Daoy (cell line): ENCODE measurements at places on chromosomes 2 and 18. TPM values are rescaled to one million over a fixed set of nuclear protein-coding genes. Genes with fewer than 3 reads are reported as not detected.

DNA sequence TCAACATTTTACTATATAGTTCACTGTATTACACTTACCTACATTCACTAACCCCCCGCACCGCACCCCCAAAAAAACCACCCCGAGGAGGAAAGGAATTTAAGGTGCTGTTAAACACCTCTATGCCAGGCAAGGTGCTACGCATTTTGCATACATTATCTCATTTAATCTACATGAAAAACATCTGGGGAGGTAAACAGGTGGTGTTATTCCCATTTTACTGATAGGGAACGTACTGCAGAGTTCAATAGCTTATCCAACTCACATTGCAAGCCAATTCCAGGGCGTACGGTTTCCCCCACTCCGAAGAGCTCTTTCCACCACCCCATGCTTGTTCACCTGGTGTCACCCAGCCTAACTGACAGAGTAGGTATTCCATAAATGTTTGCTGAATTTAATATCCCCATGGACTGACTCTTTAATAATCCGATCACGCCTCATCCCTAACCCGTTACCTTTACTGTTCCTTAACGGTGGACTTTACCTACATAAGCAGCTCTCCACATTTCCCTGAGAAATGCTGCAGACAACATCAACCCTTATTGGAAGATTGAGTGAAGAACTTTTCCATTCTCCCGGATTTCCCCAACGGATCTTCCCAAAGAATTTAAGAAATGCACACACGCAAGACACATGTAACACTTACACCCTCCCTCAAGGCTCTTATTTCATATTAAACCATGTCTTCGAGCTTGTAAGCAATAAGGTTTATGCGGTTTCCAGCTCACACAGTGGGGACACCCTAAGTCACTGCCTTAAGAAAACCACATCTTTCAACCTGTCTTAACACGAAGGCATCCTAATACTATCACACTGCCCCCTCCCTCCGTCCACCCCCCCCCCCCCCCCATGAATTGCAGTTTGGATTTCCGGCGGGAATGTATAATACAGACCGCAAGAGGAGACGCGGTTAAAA lies 1.2 kb downstream of the RAPH1 start:
- DNase-seq = peak; percentile 24

- peak; percentile 56 for DNase-seq
Measured at GRCh38 chr2:118881490-118882129, 34.2 kb upstream of the EN1 start.

- DNase-seq = no peak
Measured at GRCh38 chr2:207037896-207038295, 98.6 kb downstream of the CPO start.

DNA sequence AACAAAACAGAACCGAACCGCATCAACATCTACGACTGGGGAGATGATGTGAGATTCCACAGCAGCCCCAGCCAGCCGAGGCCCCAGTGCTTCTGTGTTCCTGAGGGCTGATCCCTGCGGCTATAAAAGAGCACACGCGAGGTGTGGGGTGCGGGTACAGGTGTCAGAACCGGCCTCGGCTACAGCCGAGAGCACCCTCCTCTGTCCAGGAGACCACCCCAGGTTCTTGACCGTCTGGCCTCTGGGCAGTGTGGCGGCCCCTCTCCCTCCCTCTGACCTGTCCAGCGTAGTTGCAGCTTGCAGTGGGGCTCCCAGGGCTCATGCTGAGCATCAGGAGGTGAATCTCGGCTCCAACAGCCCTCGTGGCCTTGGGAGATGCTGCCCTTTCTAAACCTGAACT lies 23.7 kb downstream of the RTP5 start:
- no peak for DNase-seq

ALLC gene
- 0.11 TPM in 1 of 2 replicates, not detected in the other for total RNA-seq

DNA sequence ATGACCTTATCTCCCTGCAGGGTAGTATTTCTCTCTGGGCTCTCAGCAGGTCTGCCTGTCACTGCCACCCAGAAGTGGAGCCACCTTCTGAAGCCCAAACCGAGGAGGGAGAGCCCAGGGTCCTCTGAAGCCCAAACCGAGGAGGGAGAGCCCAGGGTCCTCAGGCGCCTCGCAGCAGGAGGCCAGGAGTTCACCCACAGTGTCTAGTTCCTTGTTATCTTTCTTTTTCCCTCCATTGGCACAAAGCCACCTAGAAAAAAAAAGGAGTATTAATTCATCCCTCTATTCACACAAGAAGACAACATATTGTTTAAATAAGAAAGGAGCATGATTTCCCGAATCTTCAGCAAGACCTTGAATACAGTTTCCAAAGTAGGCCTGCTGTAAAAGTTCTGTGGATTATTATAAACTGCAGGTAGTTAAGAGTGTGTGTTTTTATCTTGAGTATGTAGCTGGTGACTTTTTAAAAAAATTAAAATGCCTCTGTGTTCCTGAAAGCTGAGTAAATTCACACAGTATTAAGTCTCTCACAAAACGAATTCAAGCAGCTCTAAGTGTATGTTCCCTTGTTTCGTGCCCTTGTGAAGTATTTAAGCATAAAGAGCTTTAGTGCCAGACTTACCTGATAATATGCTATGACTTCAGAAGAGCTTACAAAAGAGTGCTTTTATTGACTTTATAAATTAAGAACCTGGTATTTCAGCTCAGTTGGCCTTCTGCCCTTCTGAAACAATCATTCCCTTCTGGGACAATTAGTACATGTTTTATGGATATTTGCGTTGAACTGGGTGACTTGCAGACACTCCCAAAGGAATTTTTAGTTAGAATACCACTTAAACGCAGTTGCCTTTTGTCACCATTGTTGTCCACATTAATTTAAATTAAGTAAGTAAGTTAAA lies 11.7 kb upstream of the GRHL1 start:
- no peak for DNase-seq

DNA sequence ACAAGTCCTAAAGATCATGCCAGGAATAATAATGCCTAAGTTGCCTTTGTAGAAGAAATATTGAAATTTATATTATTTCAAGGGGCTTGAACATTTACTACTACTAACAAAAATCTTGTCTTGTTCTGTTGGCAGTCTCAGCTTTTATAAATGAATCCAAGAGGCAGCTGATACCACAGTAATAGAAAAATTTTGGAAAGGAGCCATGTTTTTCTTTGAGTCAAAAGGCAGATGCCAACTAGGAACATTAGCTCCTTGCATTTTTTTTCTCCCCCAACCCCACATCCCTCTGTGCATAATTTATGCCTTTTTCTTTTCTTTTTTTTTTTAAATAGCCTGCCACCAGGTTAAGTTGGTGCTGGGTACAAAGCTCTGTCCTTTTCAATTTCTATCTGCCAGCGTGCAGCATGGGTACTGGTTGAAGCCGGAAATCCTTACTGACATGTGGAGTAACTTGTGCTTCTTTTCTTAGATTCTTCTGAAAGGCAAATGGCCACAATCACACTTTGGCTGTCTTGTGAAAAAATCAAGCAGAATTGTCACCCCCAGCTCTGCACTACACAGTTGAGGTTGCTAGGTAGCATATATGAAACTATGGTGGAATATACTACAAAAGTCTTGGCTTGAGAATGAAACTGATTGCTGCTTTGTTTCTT lies 98.8 kb downstream of the RHBDD1 start:
- DNase-seq = no peak

EGR4 gene
- not detected in 2 replicates for total RNA-seq

GRCh38 chr2:219632760-219633105 lies 5.3 kb downstream of the SLC4A3 start:
- no peak for DNase-seq

MC5R gene
- not detected in 2 replicates for total RNA-seq

- DNase-seq = no peak
Measured at GRCh38 chr2:189542145-189542882, 38.3 kb downstream of the SLC40A1 start.
